Foreskin keratinocyte (primary cell): ENCODE measurements at places on chromosomes 3 and 15.

GRCh38 chr15:101057841-101058407 is 138.8 kb downstream of the LRRK1 start:
- no peak for DNase-seq

DNA sequence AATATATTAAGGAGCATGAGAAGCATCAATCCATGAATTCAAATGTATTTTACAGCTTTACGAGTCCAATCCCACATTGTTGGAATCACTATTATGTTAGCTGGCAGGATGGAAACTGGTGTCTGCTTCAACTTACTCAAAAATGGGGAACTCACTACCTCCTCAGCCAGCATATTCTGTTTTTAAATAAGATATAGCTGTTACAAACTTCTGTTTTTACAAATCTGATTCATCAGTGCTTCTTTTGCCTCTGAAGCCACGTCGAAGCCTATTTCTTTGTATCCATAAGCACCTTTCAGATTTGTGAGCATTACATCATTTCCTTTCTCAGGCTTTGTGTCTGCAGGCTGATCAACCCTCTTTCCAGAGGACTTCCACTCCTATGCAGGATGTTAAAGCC is 105.9 kb downstream of the TPRG1 start:
- no peak for DNase-seq

DNA sequence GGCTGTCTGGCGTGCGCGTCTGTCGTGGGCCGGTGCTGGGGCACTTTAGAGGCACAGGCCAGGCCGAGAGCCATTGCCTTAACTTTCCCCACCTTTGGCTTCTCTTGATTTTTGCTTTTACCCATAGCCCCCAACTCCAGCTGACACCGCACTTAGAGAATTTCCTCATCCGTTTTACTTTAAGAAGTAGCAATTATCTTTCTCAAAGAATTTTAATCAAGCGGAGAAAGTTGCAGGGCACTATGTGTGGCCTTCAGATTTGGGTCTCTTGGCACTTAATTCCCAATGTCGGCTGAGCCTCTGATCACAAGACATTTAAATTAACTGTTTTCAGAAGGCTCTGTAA is 1.2 kb downstream of the ALDH1A3 start:
- DNase-seq, result no peak

DNA sequence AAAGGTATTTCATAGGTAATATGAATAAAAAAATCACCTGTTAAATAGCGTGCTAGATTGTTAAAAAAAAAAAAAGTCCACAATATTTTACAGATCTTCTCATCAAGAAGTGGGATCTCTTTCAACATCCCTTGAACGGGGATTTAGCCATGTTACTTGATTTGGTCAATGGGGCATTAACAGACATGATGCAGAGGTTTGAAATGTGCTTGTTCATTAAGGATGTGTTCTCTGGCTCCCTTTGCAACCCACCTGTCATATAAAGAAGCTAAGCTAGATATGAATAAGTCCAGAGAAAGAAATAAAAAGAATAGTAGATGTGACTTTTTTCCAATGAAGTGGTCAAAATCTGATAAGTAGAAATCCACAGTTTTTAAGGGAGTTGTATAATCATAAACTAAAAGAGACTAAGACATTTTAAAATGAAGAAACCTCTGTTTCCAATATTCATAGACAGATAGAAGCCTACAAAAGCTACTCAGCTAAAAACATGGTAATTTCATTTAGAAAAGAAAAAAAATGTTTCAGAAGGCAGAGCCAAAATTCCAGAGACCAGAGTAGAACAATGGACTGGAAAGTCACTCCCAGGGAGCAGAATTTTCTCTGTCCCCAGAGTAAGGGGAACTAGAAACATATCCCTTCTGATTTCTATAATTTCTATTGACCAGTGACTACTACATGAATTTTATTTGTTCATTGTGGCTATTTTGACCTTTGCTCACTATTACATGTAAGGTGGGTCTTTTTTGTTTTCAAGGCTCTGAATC is 79.2 kb downstream of the PLSCR2 start:
- no peak for DNase-seq

- DNase-seq, result no peak
These were observed 34.2 kb upstream of the GALNT15 start for GRCh38 chr3:16140116-16140893.

DNA sequence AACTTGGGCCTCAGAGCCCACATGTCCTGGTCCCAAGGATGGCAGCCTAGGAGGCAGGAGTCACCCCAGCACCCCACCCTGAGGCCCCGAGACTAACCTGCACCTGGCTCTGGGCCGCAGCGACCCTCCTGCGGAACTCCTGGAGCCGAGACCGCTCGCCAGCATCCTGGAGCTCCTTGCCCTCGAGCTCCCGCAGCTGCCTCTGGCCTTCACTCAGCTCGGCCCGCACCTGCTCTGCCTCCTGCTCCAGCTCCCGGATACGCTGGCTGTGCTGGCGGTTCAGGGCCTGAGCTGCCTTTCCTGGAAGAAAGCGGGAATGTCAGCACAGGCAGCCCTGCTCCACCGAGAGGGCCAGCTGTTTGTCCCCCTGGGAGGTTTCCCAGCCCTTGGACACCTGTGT is 13.2 kb downstream of the KIF7 start:
- no peak for DNase-seq

DNA sequence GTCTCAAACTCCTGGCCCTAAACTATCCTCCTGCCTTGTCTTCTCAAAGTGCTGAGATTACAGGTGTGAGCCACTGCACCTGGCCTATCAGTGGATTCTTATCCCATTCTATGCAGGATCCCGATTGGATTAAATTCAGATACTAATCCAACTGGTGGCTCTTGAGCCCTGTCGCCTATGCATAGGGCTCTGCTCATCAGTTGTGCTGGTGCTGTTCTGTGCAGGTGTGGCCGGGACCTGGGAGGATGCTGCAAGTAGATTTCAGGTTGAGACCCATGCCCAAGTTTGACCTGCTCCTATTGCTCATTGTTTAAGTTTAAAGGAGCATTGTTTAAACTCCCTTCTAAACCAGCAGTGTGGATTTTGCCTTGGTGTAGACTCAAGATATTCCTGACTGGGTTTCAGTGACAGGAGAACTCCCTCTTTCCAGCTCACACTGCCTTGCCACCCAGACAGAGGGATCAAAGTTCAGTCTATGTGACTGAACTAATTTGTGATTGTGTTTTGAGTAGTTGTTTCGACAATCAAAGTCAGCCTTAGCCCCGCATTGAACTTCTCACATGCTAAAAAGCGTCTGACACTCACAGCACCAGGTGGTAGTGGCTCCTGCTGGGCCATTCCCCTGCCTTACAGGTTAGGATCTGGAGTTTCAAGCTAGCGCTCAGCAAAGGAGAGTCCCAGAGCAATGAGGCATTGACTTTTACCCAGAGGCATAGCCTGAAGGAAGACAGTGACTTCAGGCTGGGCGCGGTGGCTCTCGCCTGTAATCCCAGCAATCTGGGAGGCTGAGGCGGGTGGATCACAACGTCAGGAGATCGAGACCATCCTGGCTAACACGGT is 45.0 kb upstream of the PIK3CB start:
- no peak for DNase-seq

DNA sequence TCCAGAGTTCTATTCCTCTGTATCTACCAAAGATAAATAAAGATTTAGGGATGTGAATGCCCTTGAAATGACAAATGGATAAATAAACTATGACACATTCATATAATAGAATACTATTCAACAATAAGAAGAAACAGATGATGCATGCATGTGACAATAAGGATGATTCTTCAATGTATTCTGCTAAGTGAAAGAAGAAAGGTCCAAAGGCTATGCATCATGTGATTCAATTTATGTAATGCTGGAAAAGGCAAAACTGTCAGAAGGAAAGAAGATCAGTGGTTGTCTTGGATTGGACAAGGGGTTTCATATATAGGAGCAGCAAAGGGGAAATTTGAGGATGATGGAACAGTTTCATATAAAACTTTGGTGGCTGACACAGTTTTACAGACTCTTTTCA is 32.6 kb upstream of the CHRNA7 start:
- no peak for DNase-seq

DNA sequence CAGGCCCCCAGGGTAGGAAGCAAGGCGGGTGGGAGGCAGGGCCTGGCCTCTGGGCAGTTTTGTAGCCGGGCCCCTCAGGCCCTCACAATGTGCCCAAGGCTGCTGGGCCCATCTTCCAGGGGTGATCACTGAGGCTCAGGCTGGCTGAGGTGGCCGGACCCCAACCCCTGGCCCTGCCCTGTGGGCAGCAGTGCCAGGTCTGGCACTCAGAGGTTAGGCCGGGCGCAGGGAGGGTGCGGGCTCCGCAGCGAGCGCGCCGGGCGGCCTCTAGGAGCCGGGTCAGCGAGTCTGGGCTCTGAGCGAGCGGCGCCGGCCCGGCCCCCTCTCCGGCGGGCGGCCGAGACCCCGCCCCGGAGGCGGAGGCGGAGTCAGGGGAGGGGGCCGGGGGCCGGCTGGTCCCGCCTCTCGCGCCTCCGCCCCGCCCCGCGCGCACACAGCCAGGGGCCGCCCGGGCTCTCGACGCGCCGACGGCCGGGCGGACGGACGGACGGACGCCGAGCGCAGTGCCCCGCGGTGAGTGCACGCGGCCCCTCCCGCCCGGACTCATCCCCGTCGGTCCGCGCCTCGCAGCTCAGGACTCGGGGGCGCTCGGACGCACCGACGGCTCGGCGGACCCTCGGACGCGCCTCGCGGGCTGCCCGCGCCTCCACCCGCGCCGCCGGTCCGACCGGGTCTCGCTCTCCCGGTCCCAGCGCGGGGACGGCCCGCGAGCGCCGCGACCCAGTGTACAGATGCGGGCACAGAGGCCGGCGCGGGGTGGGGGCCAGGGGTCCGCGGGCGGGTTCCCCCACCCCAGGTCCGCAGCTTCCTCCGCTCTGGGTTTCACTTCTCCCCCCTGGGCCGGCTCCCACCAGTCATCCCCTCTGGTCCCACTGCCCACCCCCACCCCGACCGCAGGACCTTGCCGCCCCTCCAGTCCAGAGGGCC is at the start of gene FBLN2:
FBLN2 (plus strand) TSS at position 430 of the 927 bp plus-strand sequence. CDS start 21,231 bp downstream, outside the sequence.
- DNase-seq, result no peak

- DNase-seq, result peak; percentile 11
These were observed 405.0 kb upstream of the TPM1 start for GRCh38 chr15:62637574-62637897.

DNA sequence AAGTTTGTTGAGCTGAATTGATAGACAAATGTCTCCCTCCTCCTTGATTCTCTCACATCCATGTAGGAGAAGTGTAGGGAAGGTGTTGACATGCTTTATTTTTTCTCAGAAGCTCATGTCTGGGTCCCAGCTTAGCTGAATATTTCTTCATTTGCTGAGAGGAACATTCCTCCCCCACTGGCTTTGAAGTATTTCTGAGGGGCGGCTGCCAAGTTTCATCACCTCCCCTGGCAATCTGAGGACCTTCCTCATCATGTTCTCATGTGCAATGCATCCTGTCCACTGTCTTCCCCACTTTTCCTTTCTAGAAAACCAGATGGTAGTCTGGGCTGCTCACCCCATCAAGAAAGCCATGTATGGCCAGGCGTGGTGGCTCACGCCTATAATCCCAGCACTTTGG is 168.9 kb upstream of the RGMA start:
- no peak for DNase-seq

DNA sequence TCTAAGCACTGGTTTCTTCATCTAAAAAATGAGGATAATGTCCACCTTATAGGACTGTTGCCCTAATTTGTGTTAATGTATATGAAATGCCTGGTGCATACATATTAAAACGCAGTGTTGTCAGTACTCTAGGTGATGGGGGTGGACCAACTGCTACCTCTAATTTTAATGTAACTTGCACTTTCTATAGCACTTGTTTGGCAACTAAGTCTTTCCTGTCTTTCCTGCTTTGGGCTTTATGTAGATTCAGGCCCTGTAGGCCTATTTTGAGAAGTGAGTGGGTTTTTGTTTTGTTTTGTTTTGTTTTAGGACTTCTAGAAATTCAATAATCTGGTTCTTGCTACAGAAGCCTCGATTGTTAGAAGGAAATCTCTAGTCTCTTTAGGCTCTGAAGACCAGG is 21.2 kb downstream of the SLC7A14 start:
- no peak for DNase-seq

- no peak for DNase-seq
These were observed 92.5 kb upstream of the MB21D2 start for GRCh38 chr3:193010191-193010590.
